Kidney epithelial cell (primary cell): ENCODE measurements at places on chromosomes 11 and 22. TPM values are rescaled to one million over a fixed set of nuclear protein-coding genes. Genes with fewer than 3 reads are reported as not detected.

DNA sequence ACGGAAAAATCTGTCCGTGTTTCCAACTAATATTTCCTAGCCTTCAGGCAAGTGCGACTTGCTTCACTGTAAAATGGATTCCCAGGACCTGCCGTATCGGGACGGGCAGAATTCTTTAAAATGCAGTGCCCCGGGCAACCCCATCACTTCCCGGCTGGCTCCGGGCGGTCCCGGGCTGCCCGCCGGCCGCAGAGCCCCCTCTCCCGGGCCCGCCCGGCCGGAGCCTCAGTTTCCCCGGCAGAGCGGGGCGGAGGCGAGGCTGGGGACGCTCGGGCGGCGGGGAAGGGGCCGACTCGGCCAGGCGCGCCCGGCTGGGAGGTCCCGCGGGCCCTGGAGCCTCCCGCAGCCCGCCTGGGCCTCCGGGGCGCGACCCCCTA is 84.2 kb upstream of the WNT7B start:
- DNase-seq: no peak

DNA sequence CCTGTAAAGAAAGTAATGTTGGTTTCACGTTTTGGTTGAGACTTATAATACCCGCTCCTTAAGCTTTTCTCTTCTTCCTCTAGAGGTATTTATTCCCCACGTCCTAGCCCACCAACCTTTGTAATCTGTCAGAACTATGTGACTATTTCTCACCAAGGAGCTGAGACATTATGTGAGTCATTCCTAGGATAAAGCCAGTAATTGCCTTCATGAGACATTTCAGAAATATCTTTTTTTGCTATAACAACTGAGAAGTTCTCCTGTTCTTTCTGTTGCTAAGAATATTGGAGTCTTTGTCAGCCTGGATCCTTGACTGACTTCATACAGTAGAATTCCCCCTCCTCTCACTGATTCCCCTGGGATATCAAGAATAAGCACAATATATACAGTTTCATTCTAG is 1497.0 kb upstream of the TENM4 start:
- peak; percentile 7 for DNase-seq

DNA sequence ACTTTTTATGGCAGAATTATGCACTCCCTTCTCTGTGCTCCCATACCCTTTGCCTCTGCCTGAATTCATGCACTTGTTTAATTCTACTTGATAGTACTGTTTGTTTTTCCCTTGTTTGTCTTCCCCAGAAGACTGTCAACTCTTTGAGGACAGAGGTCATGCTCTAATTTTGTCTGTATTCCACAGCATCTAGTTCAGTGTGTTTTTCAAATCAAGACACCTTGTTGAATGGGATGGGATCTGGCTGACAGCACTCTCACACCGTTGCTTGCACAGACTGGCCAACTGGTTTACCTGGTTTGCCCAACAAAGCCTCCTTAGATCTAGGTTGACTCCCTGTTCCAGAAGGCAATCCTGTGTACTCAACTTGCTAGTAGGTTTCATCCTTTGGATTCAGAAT is 121.2 kb upstream of the TIMP3 start:
- no peak for DNase-seq

DNA sequence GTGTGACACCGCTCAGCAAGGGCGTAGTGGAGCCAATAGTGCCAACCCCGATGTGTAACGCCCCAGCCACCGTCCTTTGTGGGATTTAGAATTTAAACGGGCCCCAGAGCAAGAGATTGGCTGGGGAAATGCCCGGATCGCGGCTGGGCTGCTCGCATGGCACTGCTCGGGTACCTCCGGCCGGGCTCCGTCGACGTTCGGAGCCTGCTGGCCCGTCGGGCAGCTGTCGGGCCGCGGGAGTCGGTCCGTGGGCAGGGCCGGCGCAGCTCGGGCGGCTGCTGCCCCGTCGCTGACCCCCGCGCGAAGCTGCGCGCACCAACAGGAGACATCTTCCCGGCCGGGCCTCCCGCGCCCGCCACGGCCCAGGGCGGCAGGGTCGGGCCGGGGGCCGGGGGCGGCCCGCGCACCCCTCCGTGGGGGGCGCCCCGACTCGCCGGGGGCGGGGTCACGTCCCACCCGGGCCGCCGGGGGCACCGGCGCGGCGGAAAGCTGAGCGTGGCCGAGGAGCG is 1.3 kb upstream of the KDM2A start:
- no peak for DNase-seq

DNA sequence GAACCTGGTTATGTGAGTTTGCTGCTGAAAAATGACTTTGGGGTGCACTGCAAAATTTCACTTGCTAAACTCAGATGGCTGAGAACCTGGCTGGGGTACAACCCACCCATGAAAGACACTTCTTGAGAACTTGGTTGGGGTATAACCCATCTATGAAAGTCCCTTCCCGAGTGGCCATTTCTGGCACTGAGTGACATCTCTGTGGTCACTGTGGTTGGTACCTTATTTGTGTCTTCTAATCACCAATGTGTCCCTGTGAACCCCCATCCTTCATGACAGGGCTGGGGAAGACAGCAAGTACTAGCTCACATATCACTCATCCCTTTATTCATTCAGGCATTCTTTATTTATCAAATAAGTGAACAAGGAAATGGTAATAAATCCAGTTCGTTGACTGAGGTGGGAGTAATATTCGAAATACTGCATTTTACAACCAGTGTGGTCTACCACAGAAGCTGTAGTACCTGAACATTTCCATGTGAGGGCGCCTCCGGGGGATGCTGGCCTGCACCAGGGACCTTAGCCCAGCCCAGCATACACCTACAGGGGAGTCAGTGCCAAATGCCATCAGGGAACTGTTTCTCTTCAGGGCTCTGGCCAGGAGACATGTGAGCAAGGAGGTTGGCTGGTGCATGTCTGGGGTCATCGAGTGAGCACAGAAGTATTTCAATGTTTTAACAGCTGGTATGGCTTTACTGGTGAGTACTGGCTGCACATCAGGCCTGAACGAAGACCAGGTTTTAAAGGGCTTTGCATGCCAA is 122.1 kb downstream of the CSNK2A3 start:
- DNase-seq: no peak

OR5P2 gene
- not detected in 2 replicates for total RNA-seq

RAB3IL1 gene
- 5.2 and 9.9 TPM in 2 replicates for total RNA-seq

DEUP1 gene
- 0.41 TPM in 1 of 2 replicates, not detected in the other for total RNA-seq

UBQLNL gene
- total RNA-seq: 0.21 TPM in 1 of 2 replicates, not detected in the other
